ENCODE measurements at places on chromosomes 11 and 22.

DNA sequence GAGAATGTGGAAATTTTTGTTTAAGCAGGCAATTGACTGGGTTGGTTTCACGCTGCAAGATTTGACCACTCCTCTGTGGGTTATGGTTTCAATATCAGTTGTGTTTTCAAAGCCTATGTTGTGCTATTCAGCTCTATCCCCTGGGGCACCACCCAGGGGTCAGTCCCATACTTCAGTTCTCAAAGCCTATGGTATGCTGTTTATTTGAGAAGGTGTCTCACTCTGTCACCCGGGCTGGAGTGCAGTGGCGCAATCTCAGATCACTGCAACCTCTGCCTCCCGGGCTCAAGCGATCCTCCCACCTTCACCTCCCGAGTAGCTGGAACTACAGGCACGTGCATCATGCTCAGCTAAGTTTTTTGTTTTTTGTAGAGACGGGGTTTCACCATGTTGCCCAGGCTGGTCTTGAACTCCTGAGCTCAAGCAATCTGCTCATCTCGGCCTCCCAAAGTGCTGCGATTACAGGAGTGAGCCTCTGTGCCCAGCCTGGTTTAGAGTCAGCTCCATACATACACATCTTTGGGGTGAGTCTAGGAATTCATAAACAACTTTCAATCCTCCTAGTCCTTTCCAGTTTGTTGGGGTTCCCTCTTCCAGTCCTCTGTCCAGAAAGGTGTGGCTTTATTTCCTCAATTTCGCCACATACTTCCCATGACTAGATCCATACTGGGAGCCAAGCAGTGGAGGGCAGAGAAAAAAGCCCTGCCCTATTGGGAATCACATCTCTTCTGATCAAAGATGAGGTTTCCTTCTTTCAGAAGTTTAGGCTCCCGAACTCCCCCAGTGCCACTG lies 35.0 kb upstream of the MAPK1 start:
- DNase-seq = no peak

GRCh38 chr11:113338730-113339129 lies 24.3 kb downstream of the TTC12 start:
- DNase-seq = no peak

DNA sequence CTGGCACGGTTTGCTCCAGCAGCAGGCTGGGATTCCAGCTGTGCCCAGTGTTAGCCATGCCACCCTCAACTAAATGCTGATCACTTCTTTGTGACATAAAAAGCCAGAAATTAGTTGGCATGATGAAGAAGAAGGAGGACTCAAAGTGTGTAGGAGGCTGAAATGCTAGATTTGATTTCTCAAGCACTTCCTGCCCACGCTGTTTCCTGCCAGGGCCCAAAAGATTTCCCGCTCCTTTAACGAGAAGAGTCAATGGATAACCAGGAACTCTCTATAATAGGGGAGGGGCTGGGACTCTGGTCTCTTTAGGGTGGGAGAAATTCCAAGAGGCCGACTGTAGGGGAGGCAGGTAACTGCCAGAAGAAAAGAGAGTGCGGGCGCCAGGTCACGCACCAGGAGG lies 26.4 kb downstream of the APOL3 start:
- DNase-seq = peak; percentile 8

DNA sequence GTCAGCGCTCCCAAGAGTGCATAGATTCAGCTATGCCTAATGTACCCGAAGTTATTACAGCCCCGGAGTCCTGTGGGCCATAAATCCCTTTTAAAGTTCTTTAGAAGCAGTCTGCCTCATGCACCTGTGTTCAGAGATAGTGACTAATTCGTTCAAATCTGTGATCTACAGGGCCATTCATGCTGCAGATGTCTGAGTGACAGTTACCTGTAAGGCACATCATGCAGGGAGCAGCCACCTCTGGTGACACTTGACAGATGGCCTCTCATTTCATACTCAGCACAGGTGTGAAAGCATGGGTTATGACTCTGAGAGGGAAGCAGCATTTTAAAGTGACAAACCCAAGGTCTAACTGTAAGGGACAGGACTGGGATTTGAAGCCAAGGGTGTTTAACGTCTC lies 2.4 kb upstream of the E2F8 start:
- DNase-seq = no peak

DNA sequence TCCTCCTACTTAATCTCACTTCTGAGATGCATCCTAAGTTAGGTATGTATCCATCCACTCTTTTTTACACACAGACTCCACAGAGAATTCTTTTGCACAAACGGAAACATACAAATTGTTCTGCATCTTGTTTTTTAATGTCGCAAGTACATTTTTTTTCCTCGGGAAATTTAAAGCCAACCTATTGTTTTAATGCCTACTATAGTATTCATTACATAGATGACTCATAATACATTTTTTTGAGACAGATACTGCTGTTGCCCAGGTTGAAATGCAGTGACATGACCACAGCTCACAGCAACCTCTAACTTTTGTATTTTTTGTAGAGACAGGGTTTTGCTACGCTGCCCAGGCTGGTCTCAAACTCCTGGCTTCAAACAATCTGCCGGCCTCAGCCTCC lies 90.8 kb upstream of the TMEM45B start:
- no peak for DNase-seq

DNA sequence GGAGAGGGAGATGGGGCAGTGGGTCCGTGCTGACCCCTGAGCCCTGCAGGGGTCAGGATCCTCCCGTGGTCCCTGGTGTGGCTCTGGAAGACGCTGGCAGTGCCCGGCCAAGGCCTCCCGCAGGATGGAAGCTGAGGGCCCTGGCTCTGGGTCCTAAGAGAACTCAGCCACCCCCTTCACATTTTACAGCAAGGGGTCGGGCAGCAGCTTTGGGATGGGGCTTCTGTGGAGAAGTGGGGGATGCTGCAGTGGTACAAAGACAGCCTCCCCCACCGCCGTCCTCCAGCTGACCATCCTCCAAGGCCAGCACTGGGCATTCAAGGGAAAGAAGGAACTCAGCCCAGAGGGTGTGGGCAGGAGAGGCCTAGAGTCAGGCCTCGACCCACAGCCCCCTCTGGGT lies 21.8 kb upstream of the CRYBB3 start:
- DNase-seq = no peak

- no peak for DNase-seq
These were observed 650 bp downstream of the PPM1F start for GRCh38 chr22:21951931-21952465.

GRCh38 chr11:45597097-45597496 lies 68.3 kb downstream of the CHST1 start:
- no peak for DNase-seq

DNA sequence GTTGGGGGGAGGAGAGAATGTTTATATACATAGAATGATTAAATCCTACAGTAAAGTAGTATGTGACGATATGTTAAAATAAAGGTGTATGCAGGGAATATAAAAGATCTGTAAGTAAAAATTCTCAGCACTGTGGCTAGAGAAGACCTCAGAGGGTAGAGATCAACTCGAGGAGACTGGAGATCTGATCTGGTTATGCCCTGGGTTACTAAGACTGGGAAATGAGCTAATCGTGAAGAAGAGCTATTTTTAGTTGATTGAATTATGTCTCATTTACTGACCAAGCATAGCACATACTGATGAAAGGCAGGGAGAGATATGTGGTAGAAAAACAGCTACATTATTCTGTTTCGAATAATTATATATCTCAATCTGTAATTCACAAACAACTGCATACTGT lies 42.8 kb upstream of the ALKBH3 start:
- DNase-seq = no peak

- DNase-seq = no peak
These were observed 38.8 kb downstream of the PTPRJ start for GRCh38 chr11:48019217-48019584.

DNA sequence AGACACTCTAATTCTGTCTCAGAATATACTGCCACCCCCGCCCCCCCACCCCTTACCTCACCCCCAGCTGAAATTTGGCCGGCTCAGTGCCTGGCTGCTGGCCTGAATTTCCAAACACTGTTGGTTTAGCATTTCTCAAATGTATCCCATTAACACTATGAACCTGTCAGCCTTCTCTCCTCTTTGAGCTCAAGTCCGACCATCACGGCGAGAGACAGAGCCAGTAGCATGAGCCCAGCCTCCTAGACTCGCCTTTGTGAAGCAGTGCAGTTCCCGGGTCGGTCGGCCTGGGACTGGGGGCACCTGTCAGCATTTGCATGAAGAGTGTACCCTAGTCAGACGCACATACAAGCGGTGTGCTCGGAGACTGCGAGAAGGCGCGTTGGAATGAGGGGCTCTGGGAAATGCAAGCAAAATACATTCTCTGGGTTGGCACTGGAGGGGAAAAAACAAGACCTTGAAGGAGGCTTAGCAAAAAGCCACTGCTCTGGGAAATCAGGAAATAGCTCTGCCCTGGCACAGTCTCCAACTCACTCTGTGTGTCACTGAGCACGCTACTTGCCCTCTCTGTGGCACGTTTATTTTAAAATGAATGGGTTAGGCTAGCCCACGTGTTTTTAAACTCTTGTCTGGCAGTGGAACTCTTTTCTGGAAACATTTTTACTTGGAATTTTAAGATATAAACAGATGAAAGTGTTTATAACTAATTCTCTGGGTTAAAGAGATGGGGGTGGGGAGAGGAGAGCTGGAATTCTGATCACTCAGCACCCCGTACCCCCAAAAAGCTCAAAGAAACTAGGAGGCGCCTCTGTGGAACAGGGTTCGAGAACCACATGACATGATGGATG lies 108.3 kb downstream of the TIMP3 start:
- DNase-seq = no peak

- no peak for DNase-seq
These were observed 45.9 kb downstream of the SLC1A2 start for GRCh38 chr11:35373284-35373933.

- no peak for DNase-seq
These were observed at the start of gene NXPE2 for GRCh38 chr11:114678125-114679036. TSS of gene NXPE2 (plus strand) at chr11:114678527. CDS start at chr11:114678576, 49 bp downstream.

DNA sequence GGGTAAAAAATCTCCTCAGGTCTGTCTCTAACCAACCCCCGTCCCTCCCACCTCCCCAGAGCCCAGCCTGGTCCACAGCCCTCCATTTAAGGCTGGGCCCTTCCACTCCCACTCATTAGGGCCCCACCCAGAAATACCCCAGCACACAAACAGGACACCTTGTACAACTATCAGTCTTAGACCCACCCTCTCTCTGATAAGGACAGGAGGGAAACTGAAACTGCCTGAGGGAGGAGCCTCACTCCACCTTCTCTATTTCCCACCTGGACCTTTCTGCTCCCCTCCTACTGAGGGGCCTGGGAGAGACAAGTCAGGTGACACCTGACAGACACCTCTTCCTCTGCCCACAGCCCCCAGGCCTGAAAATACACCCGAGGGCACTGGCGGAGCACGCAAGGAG lies 90.2 kb downstream of the PLEKHA7 start:
- DNase-seq = no peak

DNA sequence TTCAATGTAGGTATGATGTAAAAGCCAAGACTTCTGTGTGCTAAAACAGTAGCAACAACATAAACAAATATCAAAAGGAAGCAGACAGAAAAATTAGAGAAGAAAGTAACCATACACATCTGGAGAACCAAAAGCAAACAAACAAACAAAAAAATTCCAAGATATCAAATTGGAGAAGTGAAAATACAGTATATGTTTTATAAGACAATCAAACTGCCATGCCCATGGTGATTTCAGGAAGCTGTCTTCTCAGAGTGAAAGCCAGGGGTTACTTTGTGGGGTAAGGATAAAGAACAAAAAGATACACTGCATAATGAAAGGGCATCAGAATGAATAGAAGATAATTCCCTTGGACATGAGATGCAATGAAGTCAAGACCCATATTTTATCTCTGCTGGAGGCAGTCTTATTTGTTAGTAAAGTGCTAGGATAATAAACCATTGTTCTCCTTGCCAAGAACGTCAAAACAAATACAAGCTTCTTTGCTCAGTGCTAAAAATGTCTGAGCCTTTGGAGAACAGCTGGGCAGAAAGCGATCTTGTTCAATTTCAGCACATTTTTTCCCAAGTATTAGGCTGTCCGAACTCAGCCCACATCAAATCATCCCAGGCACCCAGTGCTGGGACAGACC lies 38.1 kb upstream of the LDLRAD3 start:
- no peak for DNase-seq

- DNase-seq = no peak
These were observed 953 bp downstream of the ATG16L2 start for GRCh38 chr11:72815110-72815618.

GRCh38 chr11:33542921-33543320 lies 157.7 kb downstream of the C11orf91 start:
- DNase-seq = peak; percentile 51

DNA sequence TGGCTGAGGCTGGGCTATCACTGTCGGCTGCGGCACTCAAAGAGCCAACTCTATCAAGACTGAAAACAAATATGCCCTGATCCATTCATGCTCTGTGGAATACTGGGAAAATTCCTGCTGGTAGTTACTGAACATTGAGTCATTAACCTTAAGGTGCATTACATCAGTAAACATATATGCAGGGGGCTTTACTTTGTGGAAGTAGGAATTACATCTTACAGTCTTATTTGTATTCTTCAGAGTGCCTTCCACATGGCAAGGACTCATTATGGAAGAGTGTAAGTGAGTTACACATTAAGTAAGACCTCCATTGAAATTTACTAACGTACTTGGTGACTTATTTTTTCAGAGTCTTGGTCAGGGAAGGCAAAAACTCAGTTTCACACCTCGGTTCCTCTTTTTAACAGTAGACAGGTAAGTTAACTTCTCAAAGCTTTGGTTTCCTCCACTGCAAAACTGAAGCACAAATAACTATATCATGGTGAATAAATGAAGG lies 4.5 kb downstream of the OR5B21 start:
- DNase-seq = no peak

GRCh38 chr11:29019960-29020683 lies 911.9 kb downstream of the METTL15 start:
- DNase-seq = peak; percentile 52

- DNase-seq = no peak
These were observed 1030.8 kb upstream of the CCDC90B start for GRCh38 chr11:84316866-84317555.

- no peak for DNase-seq
These were observed 125.6 kb upstream of the BLID start for GRCh38 chr11:122241566-122241965.

GRCh38 chr11:32939046-32939445 lies 46.4 kb downstream of the QSER1 start:
- no peak for DNase-seq

DNA sequence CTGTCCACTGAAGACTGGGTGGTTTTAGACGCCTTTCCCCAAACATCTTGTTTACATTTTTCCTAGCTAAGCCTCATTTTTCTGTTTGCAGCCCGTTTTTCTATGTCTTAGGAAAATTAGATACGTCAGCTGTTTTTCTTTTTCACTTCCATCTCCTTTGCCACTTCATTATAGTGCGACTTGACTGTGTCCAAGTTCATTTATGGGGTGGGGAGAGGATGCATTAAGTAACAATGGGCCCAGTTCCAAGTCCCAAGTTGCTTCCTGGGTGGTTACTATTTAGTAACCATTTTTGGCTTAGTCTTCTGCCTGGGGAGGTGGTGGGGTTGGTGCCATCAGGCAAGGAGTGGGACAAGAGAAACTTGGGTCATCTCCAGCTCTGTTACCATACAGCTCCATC lies 83.0 kb downstream of the TRAF6 start:
- DNase-seq = peak; percentile 10

DNA sequence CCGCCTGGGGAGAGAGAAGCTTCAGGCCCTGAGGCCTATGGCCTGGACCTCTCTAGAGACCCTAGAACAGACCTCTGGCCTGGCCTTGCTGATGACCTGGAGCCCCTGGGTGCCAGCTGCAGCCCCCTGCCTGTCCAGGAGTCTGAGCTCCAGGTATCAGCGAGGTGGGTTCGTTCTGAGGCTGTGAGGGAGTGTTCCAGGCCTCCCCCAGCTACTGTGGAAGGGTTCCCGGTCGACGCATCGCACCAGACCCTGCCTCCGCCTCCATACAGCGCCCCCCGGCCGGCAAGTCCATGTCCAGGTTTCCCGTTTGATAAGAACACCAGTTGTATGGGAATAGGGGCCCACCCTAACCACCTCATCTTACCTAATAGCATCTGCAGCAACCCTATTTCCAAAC lies 111.1 kb downstream of the KCNQ1 start:
- DNase-seq = no peak
